Stimulated activated naive B cell treated with anti-CD40 and anti-IgM and Interleukin-4, amounts not matched to agents 10 μg/mL and 1 μg/mL and 100 μg/mL, for 72 hours (primary cell): ENCODE measurements at places on chromosomes 16 and 17.

DNA sequence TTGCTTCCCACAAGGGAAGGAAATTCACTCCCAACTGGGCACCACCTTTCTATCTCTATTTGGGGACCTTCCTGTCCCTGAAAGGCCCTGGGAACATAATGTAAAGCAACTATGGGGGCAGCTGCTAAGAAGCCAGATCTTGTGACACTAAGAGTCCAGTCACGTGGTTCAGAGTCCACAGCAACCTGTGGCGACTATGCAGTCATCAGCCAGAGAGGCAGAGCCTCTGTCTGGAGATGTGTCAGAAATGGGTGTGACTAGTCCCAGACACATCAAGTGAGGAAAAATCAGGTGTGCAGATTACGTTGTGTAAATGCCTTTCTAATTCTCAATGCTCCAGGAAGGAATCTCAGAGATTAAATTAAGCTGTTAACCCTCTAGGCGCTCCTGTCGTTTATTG, 26.6 kb upstream of the SKAP1 start:
- H3K36me3 ChIP-seq = no peaks in the 10 kb centered on the region
- H3K4me3 ChIP-seq = peak overlapping the region; percentile 44
- H3K27ac ChIP-seq = peak overlapping the region; percentile 2
- DNase-seq = no peak
- H3K27me3 ChIP-seq = peaks cover 9% of the 10 kb centered on the region

DNA sequence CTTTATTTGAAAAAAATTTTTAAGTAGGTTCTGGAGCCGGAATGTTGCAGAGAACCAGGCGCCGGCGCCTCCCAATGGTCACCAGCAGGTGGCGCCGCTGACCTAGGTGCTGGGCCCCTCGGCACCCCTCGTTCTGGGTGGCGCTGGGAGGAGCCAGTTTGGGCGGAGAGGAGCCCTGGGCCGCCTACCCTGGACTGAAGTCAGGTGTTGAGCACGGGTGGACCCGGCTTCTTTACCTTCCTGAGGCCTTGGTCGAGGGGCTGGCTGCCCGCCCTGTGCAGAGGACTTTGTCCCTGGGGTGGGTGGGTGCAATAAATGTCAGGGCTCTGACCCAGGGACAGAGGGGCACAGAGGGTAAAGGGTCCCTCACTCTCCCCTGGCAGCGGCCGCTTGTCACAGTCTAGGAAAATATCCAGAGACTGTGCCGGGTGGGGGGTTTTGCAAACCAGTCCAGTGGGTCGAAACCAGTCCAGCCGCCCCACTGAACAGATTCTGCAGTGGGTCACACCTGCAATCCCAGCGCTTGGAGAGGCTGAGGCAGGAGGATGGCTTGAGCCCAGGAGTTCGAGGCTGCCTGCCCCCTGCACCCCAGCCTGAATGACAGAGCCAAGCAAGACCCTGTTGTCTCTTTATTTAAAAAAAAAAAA, 30.1 kb upstream of the TNFRSF13B start:
- DNase-seq = peak; percentile 66
- H3K4me1 ChIP-seq = peaks cover 5% of the 10 kb centered on the region
- H3K4me3 ChIP-seq = no peak overlapping the region
- H3K27me3 ChIP-seq = no peaks in the 10 kb centered on the region

- no peaks in the 10 kb centered on the region for H3K27me3 ChIP-seq
- no peak overlapping the region for H3K4me3 ChIP-seq
- DNase-seq = no peak
- H3K4me1 ChIP-seq = peaks cover 4% of the 10 kb centered on the region
- no peak overlapping the region for H3K27ac ChIP-seq
- peaks cover 21% of the 10 kb centered on the region for H3K36me3 ChIP-seq
Observed at GRCh38 chr16:14077918-14078317, 6.8 kb downstream of the MRTFB start.

DNA sequence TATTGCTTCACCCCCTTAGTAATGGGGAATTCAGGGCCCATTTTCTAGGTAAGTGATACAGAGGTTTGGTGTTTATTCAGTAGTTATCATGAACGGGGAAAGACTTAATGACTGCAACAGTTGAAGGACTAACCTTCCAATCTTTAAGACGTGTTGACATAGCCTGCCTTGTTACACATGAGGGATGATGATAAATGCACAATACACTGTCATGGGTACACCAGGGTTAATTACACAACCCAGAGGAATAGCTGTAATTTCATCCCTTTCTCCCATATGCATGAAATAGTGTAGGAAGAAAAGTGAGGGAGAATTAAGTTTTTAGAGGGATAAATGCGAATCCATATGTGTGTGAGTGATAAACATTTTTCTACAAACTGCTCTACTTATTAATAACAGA, 10.7 kb downstream of the MYH4 start:
- H3K36me3 ChIP-seq = no peaks in the 10 kb centered on the region
- H3K4me1 ChIP-seq = no peaks in the 10 kb centered on the region
- H3K27me3 ChIP-seq = peaks cover 25% of the 10 kb centered on the region
- H3K4me3 ChIP-seq = no peak overlapping the region
- H3K27ac ChIP-seq = no peak overlapping the region

DNA sequence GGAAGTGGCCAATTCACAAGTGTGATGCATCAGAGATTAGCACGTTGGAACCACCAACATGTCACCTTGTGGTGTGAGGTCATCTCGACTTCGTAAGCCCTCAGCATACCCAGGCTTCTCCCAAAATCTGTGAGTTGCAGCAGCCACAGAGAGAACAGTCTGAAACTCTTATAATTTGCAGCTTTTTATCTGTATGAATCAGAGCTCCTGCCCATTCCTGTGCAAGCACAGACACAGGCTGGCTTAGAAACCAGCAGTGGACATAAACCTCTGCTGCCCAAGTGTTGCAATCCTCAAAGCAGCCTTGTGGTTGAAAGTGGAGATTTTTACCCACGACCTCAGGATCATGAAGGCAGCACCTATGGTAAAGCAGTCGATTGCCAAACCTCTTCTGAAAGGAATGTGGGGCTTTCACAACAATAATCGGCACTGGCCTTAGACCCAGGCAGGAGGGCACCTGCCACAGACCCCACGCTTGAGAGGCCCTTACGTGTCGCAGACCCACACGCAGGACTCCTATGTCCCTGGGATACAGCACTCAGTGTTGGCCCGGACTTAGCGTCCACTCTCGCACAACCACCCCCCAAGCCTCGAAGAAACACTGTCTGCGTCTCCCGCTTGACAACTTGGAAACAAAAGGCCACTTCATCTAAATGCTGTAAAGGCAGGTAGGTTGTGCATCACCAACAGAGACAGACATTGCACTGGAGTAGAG, 24.5 kb upstream of the OSGIN1 start:
- peaks cover 5% of the 10 kb centered on the region for H3K4me1 ChIP-seq
- no peaks in the 10 kb centered on the region for H3K27me3 ChIP-seq
- DNase-seq = no peak

- DNase-seq = no peak
- H3K36me3 ChIP-seq = no peaks in the 10 kb centered on the region
- no peak overlapping the region for H3K27ac ChIP-seq
- H3K4me1 ChIP-seq = no peaks in the 10 kb centered on the region
- H3K27me3 ChIP-seq = no peaks in the 10 kb centered on the region
Observed at GRCh38 chr17:58402047-58402446, 15.3 kb downstream of the RNF43 start.

GRCh38 chr16:23310217-23310616, 8.1 kb downstream of the SCNN1B start:
- no peaks in the 10 kb centered on the region for H3K4me1 ChIP-seq
- H3K36me3 ChIP-seq = no peaks in the 10 kb centered on the region
- H3K27ac ChIP-seq = no peak overlapping the region
- H3K4me3 ChIP-seq = no peak overlapping the region
